ENCODE measurements at places on chromosomes 5 and 9.
A peak's percentile ranks its signal among the peaks of the same experiment; 100 is the strongest.

DNA sequence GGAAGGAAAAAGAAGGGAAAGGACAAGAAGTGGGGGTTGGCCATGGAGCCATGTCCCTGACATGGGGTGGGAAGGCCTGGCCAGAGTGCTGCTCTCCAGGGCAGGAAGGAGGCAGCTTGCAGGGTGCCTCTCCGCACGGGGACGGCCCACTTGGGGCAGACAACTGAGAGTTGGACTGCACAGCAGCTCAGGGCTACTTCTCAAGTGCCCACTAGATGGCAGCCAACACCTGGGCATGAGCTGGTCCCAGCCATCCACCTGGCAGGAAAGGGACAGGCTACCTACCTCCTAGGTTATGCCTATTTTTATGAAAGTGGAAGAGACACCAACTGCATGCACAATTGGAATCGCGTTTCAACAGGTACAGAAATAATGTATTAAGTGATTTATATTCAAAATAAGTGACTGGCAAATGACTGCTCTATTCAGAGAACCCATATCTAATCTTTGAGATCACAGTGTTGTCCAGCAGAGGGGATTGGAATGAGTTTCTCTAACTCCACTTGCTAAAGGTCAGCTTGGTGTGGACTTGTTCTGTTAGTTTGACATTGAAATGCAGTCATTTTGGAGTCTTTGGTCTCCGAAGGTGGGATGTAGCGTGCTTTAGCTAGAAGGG lies 113.4 kb downstream of the SYK start:
- peak; percentile 71 for DNase-seq

GRCh38 chr5:162091336-162091735 lies 23.8 kb downstream of the GABRG2 start:
- no peak for DNase-seq

GRCh38 chr5:152379331-152379730 lies 25.7 kb downstream of the NMUR2 start:
- DNase-seq: no peak

GRCh38 chr5:18792145-18792544 lies 1157.9 kb downstream of the TAF11L14 start:
- DNase-seq: no peak

GRCh38 chr5:138574744-138575193 lies 432 bp downstream of the HSPA9 start:
- no peak for DNase-seq

DNA sequence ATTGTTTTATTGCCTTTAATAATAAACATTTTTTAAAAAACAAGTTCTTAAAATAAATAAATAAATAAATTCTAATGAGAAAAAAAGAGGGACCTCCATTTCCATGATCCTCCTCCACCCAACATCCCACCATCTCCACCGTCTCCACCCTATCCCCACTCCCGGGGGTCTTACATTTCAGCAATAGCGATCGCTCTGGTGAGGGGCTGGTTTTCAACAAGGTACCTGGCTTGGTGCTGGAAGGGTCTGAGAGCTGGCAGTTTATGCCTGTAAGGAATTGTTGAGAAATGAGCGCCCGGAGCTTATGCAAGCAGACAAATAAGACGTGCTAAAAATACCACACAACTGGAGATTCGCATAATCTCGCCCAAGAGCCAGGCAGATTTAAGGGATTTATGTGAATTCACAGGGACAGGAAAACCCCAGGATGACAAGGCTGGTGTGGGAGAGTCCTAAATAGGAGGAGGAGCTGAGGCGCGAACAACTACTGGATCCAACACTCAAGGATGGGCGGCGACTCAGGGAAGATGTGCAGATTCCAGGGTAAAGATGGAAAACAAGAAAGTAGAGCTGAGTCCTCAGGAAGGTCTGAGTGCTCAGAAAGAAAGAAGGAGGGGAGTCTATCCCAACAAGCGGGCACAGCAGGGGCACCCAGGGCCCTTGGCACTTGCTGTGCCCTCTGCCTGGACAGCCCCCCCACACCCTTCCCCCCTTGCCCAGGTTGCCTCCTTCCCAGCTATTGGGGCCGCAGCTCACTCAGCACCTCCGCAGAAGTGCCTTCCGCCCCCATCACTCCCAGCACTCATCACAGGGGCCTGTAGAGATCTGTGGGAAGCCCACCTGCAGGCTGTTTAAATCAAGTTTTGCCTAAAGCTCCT lies 27.0 kb downstream of the TRIM14 start:
- DNase-seq: no peak

GRCh38 chr5:141811287-141812155 lies 66.7 kb downstream of the PCDH1 start:
- no peak for DNase-seq

DNA sequence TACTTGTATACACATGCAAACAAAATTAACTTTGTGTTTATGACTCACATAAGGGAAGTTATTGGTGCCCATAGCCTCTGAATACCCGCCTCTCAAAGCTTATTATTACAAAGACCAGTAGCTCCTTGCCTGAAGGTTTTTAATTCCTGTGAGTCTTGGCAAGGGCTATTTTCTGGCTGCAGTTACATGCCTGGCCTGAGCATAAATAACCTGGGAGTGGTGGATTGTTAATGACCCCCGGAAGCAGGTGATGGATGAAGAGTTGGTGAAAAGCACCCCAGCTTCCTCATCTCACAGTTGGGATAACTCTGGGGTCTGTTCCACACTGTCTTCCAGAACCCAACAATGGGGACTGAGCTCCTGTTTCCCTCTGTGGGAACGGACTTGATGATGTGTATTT lies 594.5 kb downstream of the PDE4D start:
- no peak for DNase-seq

DNA sequence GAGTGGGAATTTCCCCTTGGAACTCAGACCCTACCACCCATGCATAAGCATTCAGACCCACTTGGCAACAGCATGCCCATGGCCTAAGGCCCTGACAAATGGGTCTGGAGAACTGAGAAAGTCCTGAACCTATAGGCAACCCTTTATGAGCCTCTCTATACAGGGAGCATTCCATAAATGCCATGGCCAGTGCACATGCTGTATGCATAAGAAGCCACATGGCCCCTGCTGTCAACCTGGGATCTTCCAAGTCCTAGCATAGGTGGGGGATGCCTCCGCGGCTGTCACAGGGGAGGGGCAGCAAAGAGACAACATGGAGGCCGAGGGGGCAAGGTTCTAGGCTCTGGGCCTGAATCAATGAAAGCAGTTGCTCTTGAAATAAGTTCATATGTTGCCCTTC lies 8.2 kb upstream of the NIPAL4 start:
- no peak for DNase-seq

- no peak for DNase-seq
Measured at GRCh38 chr5:126410623-126411022, 12.6 kb upstream of the GRAMD2B start.

GRCh38 chr5:142725231-142726187 lies 39.6 kb upstream of the FGF1 start:
- DNase-seq: no peak

DNA sequence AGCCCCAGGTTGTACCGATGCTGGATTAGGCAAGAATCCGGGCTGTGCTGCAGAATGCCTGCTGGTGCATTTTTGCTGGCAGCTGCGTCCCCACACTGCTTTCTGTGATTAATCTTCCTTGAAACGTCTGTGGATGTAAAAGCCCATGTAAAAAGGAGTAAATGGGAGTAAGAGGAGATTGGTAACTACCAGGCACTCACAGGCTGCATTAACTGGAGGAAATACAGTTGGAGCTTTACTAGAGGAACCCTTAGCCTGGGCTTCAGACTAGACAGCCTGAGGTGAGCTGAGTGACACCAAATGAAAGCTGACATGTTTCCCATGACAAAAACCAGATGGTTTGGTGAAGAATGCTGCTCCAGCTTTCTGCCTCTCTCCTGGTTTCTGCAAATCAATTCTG lies 190.4 kb upstream of the GAS1 start:
- DNase-seq: no peak
